ENCODE measurements at places on chromosomes 3 and 15.

DNA sequence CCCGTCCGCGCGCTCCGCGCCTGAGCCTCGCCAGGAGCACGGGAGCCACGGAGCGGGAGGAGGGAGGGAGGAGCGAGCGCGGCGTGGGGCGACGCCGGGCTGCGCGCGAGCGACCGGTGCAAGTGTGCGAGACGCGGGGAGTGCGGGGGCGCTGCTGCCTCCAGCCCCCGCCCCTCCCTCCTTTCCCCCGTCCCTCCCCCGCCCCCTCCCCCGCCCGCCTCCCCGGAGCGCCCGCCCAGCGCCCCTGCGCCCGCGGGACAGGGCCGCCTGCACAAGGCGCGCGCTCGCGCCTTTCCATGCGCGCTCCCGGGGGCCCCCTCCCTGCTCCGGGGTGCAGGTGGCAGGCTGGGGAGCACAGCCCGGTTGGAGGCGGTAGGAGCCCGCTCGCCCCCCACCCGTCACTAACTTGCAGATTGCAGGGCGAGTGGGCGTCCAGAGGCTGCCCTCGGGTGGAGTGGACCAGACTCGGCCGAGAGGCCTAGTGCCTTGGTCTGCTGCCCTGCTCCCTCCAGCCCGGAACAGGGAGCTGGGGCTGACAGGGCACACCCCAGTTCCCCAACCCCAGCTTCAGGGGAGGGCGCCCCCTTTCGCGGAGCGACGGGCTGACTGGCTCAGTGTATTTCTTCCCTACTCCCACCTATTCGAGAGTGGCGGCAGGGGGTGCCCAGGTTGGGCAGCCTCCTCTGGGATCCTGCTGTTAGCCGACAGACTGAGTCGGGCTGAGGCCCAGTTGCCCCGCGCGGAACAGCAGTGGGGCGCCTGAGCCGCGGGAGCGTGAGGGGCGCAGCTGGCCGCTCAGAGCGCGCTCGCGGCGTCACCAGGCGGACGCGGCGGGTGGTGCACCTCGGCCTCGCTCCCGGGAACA is at the start of gene WNT7A:
Gene WNT7A, minus strand, starts transcription at position 126 of the 865 bp plus-strand sequence. CDS start 255 bp downstream, outside the sequence.
- peak; percentile 40 for DNase-seq

GRCh38 chr3:184172681-184173373 is 1.8 kb upstream of the AP2M1 start:
- DNase-seq: no peak

- no peak for DNase-seq
Observed at GRCh38 chr3:177451864-177452830, 254.9 kb upstream of the TBL1XR1 start.

DNA sequence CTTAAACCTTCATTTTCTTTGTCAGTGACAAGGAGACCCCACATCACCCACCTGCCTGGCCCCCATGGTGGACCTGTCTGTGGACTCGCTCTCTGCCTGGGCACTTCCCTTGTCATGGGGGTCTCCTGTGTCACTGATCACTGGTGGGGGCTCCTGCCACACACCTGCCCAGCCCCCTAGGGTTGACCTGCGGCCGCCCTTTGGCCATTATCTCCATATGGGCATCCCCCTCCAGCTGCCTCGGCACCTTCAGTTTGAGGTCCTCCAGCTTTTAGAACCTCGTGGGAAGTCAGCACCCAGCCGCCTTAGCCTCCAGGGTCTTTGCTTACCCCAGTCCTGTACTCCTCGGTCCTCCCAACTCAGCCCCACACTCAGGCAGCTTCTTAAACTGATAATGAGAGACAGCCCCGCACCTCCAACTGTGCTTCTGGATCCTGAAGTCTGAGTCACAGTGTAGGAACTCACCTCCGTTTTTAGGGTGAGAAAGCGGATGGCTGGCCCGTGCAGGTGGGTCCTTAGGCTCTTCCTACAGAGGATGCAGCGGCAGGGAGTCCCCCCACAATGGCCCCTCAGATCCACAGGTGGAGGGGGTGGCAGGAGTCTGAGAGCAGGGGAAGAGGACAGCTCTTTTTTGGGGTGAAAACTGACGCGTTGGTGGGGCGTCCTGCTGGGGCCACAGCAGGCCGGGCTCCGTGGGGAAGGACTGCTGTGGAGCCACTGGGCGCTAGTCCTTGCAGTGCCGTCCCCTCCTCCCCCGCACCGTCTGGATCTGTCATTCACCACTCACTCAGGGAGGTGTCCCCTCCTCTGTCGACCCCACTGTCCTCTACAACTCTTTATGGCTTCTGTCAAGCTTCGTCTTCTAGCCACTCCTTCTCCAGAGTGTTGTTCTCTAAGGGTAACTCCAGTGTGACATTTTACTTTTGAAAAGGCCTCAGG is 8.7 kb upstream of the PRR23E start:
- no peak for DNase-seq

- peak; percentile 0 for DNase-seq
Observed at GRCh38 chr15:65132878-65133547, 595 bp downstream of the PDCD7 start.

DNA sequence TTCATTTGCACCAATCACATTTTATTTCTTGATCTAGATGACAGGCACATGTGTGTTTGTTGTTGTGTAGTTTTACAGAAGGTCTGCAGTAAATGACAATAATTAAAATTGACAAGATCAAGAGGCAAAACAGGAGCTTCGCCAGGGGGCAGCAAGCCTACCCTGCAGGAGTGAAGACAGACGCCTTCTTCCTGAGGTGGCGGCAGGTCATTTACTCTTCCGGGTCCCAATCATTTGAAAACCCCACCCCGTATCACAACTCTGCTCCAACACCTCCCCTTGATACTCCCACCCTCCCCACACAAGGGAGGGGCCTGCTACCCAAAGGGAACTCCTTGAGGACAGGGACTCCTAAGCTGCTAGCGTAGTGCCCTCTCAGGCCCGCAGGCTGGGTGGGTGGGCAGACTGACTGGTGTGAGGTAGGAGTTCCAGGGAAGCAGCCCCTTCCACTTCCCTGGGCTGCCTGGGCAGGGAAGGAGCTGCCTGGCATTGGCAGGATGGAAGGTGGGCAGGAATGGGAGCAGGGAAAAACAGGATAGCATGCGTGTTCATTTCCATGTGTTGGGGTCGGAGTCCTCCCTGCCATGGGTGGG is 13.1 kb downstream of the CHDH start:
- DNase-seq: no peak

All from activated CD8-positive, alpha-beta memory T cell treated with anti-CD3 and anti-CD28 coated beads for 1 hour (primary cell).